ENCODE measurements at places on chromosomes 2 and 18.

DNA sequence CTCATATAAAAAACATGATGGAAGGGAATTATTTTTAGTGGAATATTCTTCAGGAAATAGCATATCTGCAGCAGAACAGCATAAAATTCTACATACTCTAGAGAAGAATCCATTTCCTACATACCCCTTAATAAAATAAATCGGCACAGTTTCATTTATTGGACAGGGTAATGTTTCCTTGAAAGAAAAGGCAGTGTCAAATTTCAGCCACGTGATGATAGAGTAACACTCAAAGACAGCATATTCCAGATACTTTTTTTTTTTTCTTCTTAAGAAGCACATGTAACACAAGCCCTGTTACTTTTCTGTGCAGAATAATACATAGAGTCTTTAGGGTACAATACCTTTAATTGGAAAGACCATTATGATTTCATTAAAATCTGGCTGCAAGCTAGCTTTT lies 204.4 kb downstream of the SRBD1 start:
- no peaks in the 10 kb centered on the region for H3K4me1 ChIP-seq
- DNase-seq: no peak
- no peak overlapping the region for H3K27ac ChIP-seq
- no peaks in the 10 kb centered on the region for H3K36me3 ChIP-seq
- H3K27me3 ChIP-seq: no peaks in the 10 kb centered on the region

DNA sequence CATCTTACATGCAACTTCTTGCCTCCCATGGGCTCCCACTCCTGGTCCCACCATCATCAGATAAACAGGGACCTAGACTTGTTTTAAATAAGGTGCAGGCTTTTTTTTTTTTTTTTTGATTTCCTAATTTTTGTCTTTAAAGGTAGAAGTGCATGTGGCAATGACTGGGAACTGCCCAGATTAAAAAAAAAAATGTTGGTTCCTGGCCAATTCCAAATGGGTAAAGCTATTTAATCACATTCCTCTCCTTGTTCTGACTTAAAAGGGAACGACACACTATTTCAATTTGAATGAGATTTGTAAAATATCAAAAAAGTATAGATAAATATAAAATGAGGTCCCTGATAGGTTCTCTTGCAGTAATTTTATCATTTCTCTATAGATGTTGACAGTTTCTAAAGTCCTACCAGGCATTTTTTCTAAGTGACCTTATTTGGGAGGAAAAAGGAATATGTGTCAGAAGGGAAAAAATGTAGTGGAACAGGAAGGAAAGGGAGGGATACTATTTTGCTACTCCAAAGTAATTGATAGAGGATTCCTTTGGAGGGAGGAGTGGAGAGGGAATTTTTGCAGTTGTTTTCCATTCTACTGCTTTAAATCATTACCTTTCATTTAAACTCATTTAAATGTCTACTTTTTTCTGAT lies 43.3 kb downstream of the DDX1 start:
- peaks cover 27% of the 10 kb centered on the region for H3K4me1 ChIP-seq
- H3K27ac ChIP-seq: peak overlapping the region; percentile 32
- no peak overlapping the region for H3K4me3 ChIP-seq
- DNase-seq: no peak
- H3K27me3 ChIP-seq: no peaks in the 10 kb centered on the region

DNA sequence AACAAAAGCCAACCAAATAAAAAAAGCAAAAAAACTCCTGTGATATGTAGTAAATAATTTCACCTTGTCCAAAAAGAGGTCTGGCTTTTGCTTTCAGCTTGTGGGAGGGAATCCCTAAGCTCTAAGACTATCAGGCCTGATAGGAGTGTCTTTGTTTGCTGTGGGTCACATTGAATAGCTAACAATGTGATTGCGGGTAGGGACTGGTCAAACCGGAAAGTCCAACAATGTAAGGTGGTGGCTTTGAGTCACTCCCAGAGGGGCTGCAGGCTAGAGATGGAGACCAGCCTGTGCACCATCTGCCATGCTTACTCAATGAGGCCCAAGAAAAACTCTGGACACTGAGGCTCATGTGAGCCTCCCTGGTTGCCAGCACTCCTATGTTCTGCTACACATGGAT lies 192.9 kb downstream of the TFCP2L1 start:
- no peak overlapping the region for H3K4me3 ChIP-seq
- H3K36me3 ChIP-seq: no peaks in the 10 kb centered on the region
- no peaks in the 10 kb centered on the region for H3K27me3 ChIP-seq
- H3K27ac ChIP-seq: no peak overlapping the region
- H3K4me1 ChIP-seq: no peaks in the 10 kb centered on the region

DNA sequence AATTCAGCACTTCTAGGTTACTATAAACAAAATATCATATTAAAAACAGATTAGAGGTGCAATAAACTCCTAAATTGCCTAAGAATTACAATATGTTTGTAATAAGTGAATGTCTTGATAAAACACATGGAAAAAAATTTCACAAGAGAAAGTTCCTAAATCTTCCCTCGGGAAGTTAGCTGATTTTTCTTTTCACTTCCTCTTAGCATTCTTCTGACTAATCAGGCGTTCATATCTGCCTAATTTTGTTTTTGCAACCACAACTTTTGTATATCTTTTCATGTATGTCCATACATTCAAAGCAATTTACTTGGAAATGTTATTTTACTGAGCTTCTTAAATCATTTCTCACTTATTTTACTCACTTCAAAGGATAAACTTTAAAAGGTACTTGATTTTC lies 88.5 kb downstream of the RTTN start:
- DNase-seq: no peak
- H3K27ac ChIP-seq: no peak overlapping the region
- H3K27me3 ChIP-seq: no peaks in the 10 kb centered on the region
- no peaks in the 10 kb centered on the region for H3K36me3 ChIP-seq
- H3K4me3 ChIP-seq: no peak overlapping the region
- no peaks in the 10 kb centered on the region for H3K4me1 ChIP-seq

DNA sequence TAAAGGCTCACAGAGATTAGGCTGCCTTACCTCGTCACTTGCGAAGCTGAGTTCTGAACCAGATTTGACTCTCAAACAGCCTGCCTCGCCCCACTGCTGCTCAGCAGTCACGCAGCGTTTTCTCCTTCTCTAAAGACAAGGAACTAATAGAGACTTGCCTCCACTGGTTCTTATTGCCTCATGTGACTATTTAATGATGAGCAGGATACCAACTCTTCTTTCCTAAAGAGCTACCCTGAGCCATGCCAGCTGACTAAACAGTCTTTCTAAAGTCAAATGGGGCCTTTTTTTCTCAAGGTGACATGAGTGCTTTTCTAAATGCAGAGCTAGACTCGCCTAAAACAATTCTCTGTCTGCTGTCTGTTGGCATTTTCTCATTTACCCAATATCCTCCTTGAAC lies 147.5 kb downstream of the NCKAP5 start:
- H3K4me1 ChIP-seq: peaks cover 4% of the 10 kb centered on the region
- H3K27me3 ChIP-seq: no peaks in the 10 kb centered on the region
- no peak overlapping the region for H3K4me3 ChIP-seq
- no peak overlapping the region for H3K27ac ChIP-seq

GRCh38 chr2:104049981-104050380 lies 803.9 kb upstream of the POU3F3 start:
- H3K4me1 ChIP-seq: no peaks in the 10 kb centered on the region
- no peaks in the 10 kb centered on the region for H3K36me3 ChIP-seq
- H3K27ac ChIP-seq: no peak overlapping the region
- no peaks in the 10 kb centered on the region for H3K27me3 ChIP-seq
- no peak for DNase-seq

DNA sequence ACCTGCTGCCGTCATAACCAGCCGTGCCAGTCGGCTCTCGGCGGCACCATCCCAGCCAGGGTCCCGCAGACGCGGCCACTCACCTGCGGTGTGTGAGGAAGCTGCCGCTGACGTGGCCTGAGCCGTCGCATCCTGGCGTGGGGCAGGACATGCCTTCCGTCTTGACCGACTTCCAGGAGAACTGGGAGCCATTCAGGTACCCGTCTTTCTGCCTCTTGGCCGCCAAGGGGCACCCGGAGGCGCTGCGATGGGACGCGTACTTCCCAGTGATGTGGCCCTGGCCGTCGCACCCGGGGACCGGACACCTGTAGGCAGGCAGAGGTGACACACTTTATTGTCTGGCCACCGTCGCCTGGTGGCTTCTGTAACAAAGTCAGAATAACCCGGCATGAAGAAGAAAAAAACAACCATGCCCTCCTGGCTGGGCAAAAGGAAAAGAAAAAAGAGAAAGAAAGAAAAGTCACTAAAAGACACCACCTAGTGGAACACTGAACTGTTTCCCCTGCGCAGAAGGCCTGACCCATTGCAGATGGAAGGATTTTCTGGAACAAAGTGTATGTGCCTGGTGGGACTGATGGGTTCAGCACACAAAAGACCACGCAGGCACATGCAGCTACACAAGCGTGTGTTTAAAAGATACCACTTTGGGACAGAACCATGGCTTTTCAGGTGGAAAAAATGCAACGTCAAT lies 94.9 kb upstream of the PXDN start:
- no peaks in the 10 kb centered on the region for H3K4me1 ChIP-seq
- no peak overlapping the region for H3K4me3 ChIP-seq
- no peaks in the 10 kb centered on the region for H3K27me3 ChIP-seq
- H3K36me3 ChIP-seq: no peaks in the 10 kb centered on the region
- H3K27ac ChIP-seq: no peak overlapping the region

GRCh38 chr2:152347076-152347475 lies 12.1 kb downstream of the FMNL2 start:
- no peak overlapping the region for H3K4me3 ChIP-seq
- H3K27me3 ChIP-seq: no peaks in the 10 kb centered on the region
- no peak overlapping the region for H3K27ac ChIP-seq
- H3K4me1 ChIP-seq: peaks cover 15% of the 10 kb centered on the region
- no peaks in the 10 kb centered on the region for H3K36me3 ChIP-seq

DNA sequence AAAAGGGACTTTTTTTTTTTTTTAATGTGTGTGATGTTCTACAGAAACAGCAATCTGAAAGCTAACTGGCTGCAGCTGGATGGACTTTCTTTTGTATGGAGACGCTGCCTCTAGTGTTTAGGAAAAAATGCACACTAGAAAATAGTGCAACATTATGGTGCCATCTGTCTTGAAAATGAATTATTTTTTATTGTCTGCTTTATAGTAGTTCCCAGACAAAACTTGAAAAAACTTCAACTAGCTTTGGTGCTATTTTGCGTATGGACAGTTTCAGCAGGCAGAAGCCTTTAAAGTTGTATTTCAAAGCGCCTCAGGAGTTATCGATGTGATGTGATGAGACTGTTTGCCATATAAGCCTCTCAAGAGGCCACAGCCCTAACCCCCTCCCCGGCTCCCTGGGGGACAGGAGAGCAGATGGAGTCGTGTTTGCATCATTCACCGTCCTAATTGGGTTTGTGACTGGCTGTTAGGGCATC lies 86.9 kb downstream of the LTBP1 start:
- no peaks in the 10 kb centered on the region for H3K27me3 ChIP-seq
- H3K36me3 ChIP-seq: no peaks in the 10 kb centered on the region
- DNase-seq: no peak
- H3K27ac ChIP-seq: no peak overlapping the region

DNA sequence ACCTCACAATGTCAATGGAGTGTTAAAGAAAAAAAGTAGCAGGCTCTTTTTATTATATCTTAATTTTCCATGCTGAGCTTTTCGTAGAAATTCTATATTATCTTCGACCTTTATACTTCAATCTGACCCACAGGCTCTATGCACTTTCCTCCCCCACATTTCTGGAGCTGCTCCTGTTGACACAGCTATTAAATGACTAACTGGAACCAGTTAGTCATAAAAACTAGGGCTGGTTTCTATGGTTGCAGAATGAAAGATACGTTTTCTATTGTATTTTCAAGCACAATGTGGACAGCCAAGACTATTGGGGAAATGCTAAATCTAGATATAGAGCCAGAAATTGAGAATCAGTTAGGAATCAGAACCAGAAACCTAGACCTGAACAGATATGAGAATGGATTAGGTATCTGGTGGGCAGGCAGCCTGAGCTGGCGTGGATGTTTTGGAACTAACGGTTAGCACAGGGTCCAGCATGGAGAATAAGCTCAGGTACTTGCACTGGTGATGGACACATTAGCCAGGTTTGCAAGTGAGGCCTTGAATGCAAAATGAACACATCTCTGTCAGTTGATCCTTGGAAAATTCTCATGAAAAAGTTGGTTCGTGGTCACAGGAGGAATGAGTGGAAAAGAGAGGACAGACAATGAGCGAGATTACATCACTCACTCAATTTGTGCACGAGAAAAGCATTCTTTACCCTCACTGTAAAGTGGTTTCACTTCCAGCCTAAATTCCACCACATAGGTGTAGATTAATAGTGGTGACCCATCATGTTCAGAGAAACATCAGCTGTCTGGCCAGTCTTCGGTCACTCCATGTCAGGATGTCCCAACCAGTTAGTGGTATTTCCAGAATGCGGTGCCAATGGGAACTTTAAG lies 144.6 kb upstream of the EPHA4 start:
- DNase-seq: no peak
- no peak overlapping the region for H3K4me3 ChIP-seq
- H3K27me3 ChIP-seq: no peaks in the 10 kb centered on the region
- no peak overlapping the region for H3K27ac ChIP-seq

DNA sequence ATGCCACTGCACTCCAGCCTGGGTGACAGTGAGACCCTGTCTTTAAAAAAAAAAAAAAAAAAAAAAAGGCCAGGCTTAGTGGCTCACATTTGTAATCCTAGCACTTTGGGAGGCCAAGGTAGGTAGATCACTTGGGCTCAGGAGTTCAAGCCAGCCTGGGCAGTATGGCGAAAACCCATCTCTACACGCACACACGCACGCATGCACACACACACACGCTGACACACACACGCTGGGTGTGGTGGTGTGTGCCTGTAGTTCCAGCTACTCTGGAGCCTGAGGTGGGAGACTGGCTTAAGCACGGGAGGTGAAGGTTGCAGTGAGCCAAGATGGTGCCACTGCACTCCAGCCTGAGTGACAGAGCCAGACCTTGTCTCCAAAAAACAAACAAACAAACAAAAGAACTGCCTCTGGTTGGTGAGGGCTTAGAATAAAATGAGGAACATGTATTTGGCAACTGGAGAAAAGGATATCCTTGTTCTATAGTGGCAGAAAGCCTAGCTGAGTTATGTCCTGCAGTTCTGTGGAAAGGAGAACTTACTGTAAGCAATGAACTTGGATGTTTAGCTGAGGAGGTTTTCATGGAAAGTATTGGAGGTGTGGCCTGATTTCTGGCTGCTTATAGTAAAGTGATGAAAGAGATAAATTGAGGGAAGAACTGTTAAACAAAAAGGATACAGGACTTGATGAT lies 34.0 kb downstream of the HAT1 start:
- no peaks in the 10 kb centered on the region for H3K4me1 ChIP-seq
- no peaks in the 10 kb centered on the region for H3K36me3 ChIP-seq
- no peaks in the 10 kb centered on the region for H3K27me3 ChIP-seq
- DNase-seq: no peak
- no peak overlapping the region for H3K4me3 ChIP-seq
- no peak overlapping the region for H3K27ac ChIP-seq

All from thyroid gland (tissue), 4 donors.